GM06990 (cell line): ENCODE measurements at places on chromosomes 12 and 14.

DNA sequence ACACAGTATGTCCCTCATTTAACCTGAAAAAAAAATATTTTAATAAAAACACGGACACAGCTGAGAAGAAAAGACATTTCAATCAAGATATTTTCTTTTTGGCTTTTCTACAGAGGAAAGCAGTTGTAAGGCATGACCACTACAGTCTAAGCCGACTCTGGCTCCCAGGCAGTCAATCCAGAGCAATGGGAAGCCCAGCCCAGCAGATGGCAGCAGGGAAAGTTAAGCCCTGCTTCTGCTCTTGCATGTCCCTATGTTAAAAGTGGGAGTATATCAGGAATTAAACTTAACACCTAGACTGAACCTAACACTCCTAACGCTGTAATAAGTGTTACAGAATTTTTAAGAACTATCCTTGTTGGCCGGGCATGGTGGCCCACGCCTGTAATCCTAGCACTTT, 19.5 kb upstream of the HAL start:
- DNase-seq: no peak

DNA sequence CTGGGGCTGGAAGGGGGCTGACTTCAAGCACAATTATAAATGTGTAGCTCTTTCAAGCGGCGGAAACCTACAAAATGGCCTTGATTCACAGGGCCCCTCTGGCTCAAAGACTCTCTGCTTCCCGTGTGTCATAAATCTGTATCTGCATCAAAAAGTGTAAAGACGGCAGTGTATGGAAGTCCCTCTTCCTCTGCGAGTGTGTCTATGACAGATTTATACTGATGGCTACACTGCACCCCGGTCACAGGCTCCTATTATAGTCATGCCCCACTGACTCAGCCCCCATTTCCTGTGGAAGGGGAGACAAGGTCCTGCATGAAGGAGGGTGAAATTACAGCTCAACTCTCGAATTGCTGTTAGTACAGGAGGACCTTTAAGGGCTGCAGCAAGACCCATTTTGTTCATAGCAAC, 68.6 kb downstream of the HMGA2 start:
- DNase-seq: no peak

- DNase-seq: no peak
Measured at GRCh38 chr14:69685218-69685616, 73.8 kb downstream of the SUSD6 start.

GRCh38 chr14:51248016-51248987, 8.3 kb downstream of the TMX1 start:
- DNase-seq: peak; percentile 32

GRCh38 chr14:72256055-72256454, 323.8 kb downstream of the RGS6 start:
- no peak for DNase-seq

DNA sequence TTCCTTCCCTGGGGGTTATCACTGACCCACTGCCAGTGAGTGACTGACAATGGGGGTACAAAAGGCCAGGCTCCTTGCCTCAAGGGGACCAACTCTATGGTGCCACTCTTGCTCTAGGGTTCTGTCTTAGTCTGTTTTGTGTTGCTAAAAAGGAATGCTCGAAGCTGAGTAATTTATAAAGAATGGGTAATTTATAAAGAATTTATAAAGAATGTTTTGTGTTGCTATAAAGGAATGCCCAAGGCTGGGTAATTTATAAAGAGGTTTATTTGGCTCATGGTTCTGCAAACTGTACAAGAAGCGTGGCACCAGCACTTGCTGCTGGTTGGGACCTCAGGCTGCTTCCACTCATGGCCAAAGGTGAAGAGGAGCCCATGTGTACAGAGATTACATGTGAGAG, 15.8 kb upstream of the RASSF8 start:
- DNase-seq: no peak

DNA sequence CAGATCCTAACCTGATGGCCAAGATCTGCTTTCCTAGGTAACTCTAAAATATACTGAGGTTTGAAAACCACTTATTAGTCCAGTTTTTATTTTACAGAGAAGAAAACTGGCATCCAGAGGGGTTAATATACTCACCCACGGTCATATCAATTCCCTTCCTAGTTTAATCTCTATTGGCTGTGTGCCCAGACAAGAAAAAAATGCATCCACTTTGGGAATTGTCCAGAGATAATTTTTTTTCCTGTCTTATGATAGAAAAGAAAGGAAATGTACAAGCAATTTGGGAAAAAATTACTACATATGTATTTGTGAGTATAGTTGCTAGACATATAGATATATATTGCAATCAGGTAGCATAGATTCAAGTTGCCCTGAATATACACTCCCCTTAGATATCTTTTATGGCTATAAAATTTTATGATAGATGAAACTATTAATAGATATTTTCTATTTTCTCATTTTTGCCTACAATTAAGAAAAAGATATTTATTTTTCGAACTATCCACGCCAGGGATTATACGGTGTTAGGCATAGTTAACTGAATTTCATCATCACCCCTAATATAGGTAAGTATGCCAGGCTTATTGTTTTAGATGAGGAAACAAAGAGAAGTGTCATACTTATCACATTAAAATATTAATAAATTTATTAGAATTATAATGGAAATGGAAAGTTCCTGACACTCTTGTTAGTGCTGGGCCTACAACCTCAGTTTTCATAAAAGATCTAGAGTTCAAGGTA, 100.5 kb upstream of the SLC38A2 start:
- no peak for DNase-seq

DNA sequence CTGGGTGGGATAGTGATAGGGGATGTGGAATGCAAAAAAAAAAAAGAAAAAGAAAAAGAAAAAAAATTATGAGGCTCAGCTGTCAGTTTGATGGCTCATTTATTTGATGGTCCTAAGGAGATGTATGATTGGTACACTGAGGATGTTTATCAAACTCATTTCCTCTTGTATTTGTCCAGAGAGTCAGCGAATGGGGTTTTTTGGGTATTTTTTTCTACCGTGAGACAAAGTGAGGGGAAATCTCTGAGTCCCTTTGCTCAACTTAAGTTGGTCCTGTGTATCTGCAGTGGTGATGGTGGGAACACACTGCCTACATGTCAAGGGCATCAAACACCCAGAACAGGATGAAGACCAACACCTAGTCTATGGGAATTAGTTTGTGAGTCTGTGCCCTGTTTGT, 176.9 kb upstream of the HIF1A start:
- DNase-seq: no peak

- DNase-seq: no peak
Measured at GRCh38 chr14:60309867-60310552, 61.0 kb downstream of the PPM1A start.

DNA sequence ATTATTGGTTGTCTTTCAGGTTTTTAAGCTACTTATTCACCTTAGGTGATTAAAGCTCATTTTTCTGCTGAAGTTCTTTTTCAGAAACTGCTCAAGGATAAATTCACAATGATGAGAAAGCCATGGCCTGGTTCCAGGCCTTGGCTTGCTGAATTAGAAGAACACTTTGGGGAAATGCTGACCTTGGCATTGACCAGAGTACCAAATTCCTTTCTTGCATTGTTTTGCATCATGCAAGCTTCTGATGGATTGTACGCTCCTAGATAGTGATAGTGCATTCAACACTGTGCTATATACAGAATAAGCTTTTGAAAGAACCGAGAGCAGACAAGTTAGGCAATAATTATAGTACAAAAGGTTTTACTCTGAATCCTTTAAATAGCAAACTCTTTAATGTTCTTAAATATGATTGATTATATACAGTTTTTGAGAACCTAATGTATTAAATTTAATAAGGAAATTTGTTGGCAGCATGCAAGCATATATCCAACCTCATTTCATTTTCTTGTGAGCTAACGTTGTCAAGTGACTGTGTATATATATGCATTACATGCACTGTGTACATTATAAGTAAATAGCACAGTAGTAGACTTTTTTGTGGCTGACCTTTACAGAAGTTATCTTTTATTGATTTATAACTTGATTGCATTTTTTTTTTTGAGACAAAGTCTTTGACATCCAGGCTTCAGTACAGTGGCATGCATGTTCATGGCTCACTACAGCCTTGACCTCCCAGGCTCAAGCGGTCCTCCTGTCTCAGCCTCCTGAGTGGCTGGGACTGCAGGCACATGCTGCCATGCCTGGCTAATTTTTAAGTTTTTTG, 99.2 kb downstream of the DIP2B start:
- DNase-seq: no peak

- DNase-seq: no peak
Measured at GRCh38 chr14:35304812-35305462, 12.8 kb downstream of the PSMA6 start.

GRCh38 chr12:54363618-54364017, 668 bp downstream of the GPR84 start:
- no peak for DNase-seq

- DNase-seq: no peak
Measured at GRCh38 chr14:90489916-90490719, 93.3 kb downstream of the CALM1 start.

GRCh38 chr12:123991372-123991951, 18.4 kb downstream of the ZNF664 start:
- DNase-seq: no peak

DNA sequence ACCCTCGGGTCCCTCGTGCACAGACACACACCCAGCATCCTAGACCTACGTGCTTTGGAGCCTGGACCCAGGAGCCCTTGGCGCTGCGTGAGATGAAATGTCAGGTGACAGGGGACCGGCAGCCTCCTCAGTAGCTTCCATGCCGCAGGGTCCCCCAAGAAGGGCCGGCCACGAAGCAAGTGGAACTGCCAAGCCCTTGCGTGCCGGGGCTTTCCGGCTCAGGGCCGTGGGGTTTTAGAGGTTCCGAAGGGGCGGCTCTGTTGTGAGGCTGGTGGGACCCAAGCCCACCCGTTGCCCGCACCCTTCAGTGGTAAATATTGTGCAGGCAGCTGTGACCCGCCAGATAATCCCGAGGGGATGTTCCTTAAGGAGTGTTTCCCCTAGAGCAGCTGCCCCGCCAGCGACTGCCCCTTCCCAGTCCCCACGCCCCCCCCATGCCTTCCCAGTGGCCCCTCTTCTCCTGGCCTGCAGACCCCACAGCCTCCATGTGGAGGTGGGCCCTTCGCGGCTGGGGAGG, 133.7 kb downstream of the ADGRD1 start:
- no peak for DNase-seq

DNA sequence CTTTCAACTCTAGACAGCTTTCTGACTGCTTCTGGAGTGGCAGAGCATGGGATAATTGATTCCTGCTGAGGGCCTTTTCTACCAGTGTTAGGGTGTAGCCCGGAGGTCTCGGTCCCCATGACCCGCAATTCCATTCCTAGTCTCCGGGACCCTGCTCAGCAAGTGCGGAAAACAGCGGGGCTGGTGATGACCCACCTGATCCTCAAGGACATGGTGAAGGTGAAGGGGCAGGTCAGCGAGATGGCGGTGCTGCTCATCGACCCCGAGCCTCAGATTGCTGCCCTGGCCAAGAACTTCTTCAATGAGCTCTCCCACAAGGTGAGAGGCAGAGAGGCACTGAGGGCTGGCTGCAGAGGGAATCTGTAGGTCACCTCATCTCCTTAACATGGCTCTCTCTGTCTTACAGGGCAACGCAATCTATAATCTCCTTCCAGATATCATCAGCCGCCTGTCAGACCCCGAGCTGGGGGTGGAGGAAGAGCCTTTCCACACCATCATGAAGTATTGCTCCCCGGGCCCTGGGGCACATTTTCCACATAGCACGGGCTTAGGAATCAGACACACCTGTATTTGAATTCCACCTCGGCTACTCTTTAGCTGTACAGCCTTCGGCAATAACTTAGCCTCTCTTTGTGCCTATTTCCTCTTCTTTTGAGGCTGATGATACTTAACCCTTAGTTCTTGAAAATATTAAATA, 5.6 kb upstream of the GAPDH start:
- DNase-seq: no peak

DNA sequence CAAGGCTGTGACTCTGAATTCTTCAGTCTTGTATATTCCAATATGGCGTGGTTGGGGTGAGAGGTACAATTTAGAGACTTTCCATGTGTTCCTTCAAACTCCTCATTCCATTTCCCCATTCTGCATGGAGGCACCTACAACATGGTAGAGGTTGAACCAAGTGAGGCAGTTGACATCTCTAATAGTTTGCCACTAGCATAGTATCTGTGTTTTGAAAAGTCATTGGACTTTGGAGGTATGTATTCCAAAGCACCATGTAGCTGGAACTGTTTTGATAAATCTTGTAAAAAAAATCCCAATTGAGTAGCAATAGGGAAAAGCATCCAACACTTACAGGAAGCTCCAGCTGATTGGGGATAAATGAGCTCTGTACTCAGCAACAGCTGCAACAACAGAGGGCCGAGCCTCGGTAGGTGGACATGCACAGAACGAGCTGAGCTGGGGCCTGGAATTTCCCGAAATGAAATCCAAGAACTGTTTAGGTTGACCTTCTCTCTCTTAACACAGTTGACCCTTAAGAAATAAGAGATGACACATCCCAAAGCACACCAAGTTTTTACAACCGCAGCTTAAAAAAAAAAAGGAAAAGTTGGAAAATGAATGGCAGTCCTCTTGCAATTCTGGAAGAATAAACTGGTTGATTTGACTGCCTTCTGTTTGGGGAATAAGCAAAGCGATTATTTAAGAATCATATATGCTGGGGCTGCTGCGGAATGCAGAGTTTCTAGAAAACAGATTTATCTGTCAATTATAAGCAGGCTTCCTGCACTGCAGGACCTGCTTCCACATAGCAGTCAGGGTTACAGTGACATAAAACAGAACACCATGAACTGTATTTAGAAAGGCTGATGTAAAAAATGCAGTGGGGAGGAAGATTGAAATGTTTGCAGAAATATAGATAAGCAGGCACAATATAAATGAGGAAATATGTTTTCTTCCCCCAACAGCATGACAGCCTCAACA, 194.6 kb upstream of the KRR1 start:
- no peak for DNase-seq

GRCh38 chr12:71981149-71981548, 42.5 kb downstream of the TPH2 start:
- DNase-seq: no peak

DNA sequence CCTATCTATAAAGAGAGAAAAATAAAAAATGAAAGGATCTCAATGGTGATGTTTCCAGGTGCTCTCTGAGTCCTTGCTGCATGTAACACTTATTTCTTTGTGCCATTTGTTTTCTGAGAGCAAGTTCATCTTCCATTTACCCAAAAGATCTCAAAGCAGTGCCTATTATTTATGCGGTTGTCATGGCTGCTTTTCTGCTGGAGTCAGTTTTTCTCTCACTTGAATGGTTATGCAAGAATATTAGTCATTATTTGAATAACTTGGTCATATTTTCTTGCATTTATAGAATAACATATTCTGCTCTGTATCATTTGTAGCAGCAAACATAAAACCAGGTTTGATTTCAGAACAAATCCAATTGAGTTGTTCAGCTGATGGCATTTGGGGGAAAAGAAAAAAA, 141.8 kb upstream of the G2E3 start:
- no peak for DNase-seq
